ENCODE measurements at places on chromosomes 2 and 18.

DNA sequence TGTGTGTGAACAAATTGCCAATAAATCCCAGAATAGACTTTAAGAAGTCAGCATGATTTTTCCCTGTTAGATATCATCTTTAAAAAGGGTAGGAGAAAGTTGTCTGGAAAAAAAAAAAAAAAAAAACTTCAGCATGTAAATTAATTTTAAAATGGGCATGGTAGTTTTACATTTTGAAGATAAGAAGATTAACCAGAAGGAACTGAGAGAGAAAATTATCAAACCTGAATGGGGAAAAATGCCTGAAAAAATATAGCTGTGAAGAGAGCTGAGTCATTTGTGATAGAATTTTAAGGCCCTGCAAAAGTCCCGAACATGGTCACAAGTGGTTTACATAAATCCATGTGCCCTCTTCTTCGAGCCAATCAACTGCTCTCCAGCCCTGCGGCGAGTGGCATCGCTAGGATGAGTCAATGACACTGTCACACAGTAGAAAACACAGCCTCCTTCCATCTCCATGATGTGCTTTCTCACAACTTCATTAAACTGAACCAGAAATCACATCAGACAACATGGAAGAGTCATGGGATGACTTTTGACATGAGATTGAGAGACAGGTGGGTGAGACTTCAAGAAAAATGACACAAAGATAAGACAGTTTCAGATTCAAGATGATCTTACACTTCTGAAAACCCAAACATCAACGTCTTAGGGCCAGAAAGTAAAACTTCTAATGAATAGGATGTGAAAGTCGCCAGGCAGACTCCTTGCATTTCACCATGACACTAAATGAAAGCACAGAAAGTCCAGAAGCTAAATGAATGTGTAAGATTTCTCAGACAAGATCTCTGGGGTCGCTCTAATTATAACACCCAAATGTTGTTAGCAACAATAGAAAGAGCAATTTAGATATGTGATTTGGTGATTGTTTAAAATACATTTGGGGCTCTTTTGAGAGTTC is 273.0 kb upstream of the ID2 start:
- peak; percentile 91 for DNase-seq

DNA sequence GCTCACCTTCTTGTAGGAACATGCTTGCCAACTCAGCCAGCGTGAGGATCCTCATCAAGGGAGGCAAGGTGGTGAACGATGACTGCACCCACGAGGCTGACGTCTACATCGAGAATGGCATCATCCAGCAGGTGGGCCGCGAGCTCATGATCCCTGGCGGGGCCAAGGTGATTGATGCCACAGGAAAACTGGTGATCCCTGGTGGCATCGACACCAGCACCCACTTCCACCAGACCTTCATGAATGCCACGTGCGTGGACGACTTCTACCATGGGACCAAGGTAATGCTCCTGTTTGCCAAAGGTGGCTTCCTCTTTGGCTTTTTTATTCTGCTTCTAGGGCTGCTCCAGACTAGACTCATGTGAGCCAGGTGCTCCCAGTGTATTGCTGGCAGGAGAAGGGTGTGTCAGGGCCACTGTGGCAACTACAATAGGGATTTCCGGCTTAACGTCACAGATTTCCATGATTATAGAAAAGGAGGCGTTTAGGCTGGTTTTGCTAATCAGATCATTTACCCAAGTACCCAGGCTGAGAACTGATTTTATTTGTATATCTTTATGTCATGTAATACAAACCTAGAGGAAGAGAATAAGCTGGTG is 50.6 kb downstream of the DPYSL5 start:
- no peak for DNase-seq

- no peak for DNase-seq
These were observed 163.3 kb upstream of the SIX3 start for GRCh38 chr2:44778221-44778654.

- DNase-seq = peak; percentile 61
These were observed 329.6 kb upstream of the ID2 start for GRCh38 chr2:8352296-8352695.

DNA sequence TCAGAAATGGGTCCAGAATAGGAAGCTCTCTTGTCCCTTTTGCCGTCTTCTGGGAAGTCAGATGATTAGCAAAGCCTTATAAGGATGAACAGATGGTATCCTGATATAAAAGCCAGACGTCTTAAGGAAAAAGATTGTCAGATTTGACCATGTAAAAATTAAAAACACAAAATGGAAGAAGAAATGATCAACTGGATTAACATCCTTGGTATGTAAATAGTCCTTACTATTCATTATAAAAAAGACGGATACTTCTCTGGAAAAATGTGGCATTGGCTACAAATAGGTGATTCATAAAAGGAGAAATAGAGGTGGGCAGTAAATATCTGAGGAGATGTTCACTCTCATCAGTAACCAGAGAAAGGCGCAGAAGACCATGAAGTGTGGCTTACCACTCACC is 33.7 kb upstream of the SCLY start:
- no peak for DNase-seq

- no peak for DNase-seq
These were observed 75.3 kb upstream of the NCK2 start for GRCh38 chr2:105669384-105669891.

DNA sequence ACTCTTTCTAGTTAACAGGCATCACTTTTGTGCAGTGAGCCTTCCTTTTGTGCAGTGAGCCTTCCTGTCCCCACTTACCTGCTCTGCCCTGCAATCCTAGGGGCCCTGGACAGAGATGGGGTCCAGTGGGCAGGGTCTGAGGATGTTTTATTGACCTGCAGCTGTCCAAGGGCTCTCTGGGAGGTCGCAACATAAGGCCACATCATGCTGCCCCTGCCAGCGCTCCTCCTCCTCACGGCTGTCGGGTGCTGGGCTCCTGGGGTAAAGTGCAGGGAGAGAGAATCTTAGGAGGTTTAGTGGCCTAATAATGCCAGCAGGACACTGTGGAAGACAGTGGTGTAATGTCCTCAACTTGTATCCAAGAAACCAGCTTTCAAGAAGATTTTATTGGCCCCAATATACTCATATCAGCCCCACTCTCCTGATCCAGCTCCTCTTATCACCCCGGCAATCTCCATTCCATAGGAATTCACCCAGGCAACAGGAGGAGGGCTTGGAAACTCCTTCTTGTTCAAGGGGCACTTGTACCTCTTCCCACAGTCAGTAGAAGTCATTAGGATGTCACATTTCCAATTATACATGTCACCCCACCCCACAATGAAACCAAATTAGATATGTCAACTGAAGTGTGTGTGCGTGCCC is 41.9 kb upstream of the ASB18 start:
- DNase-seq = no peak

Measured in suppressor macrophage treated with lipopolysaccharide for 4 hours (primary cell).